Right renal pelvis (tissue), 4 donors: ENCODE measurements at places on chromosomes 6 and 20. TPM values are rescaled to one million over a fixed set of nuclear protein-coding genes. Genes with fewer than 3 reads are reported as not detected.

The HLA-DPA1 gene
- polyA plus RNA-seq = 18.7 TPM

The IL17A gene
- polyA plus RNA-seq = not detected

The HLA-DOB gene
- 0.15 TPM for polyA plus RNA-seq

The NMBR gene
- 0.21 TPM for polyA plus RNA-seq

The OTOR gene
- 0.06 TPM for polyA plus RNA-seq

The SLC17A2 gene
- 0.64 TPM for polyA plus RNA-seq

The WFDC10B gene
- polyA plus RNA-seq = not detected
